Stimulated activated CD4-positive, alpha-beta T cell treated with anti-CD3 and anti-CD28 coated beads, Interleukin-12 subunit alpha, Interleukin-12 subunit beta, amount 100 ng/mL, for 48 hours (primary cell): ENCODE measurements at places on chromosomes 6 and 20.

- peak; percentile 6 for DNase-seq
Measured at GRCh38 chr6:131949909-131950766, 1.0 kb downstream of the CCN2 start.

DNA sequence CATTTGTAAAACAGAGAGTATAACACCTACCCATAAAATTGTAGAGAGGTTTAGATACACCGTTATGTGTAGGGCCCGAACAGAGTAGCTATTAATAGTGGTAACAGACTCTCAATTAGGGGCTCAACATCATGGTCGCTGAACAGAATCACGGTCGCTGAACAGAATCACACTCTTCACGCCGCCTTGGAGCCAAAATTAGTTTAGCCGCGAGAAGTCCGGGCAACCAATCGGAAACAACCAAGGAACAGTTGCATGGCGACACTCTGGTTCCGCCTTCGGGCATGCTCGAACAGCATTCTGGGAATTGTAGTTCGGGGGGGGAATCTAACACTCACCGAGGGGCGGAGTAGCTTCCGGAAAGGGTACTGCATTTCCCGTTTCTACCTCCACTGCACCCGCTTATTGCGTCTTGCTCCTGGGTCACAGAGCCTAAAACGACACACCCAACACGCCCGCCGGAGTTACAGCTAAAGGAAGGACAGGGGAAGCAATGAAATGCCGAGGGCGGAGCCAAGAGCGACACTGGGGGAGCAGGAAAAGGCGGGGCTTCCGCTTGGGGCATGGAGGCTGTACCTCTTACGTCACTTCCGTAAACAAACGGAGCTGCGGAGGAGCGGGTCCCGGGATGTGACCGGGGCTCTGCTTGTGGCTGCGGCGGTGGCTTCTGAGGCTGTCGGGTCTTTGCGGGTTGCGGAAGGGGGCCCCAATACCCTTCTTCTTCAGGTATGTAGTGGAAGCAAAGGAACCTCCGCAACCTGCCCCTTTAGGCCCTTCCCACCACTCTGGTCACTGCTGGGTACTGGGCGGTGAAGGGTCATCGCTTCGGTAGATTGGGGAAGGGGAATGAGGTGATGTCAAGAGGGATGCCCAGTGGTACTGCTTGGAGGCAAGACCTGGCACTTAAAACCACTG, at the start of gene CCDC28A:
Gene CCDC28A (plus strand): TSS at position 593 of the 915 bp plus-strand sequence. CDS start 2,352 bp downstream, outside the sequence.
- DNase-seq = peak; percentile 87

DNA sequence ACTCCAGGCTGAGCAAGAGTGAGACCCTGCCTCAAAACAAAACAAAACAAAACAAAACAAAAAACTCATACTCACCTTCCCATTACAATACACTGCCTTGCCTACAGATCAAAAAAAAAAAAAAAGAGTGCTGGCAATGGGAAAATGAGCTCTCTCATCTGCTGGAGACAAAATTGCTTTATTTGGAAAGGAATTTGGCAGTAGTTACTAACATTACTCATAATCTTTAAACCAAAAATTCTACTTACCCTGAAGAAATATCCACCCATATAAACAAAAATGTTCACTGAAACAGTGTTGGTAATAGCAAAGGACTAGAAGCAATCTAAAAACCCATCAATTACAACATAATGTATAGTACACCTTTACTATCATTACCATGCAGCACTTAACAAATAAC, 120.4 kb downstream of the RNGTT start:
- DNase-seq = no peak

DNA sequence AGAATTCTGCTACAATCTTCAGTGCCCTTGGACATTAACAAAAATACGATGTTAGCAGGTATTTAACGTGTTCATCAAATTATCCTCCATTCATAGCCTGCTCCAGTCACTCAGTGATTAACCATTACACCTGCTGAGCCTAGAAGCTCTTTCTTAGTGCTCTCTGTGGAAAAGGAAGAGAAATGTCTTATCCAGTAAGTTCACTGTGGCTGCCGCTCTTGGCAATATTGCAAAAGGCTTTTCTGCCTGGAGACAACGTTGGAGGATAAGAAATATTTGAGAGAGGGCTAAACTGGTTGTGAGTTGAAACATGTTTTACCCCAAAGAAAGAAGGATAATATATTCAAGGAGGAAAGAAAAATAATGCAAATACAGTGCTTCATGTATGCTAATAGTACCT, 217.4 kb upstream of the HSF2 start:
- no peak for DNase-seq

DNA sequence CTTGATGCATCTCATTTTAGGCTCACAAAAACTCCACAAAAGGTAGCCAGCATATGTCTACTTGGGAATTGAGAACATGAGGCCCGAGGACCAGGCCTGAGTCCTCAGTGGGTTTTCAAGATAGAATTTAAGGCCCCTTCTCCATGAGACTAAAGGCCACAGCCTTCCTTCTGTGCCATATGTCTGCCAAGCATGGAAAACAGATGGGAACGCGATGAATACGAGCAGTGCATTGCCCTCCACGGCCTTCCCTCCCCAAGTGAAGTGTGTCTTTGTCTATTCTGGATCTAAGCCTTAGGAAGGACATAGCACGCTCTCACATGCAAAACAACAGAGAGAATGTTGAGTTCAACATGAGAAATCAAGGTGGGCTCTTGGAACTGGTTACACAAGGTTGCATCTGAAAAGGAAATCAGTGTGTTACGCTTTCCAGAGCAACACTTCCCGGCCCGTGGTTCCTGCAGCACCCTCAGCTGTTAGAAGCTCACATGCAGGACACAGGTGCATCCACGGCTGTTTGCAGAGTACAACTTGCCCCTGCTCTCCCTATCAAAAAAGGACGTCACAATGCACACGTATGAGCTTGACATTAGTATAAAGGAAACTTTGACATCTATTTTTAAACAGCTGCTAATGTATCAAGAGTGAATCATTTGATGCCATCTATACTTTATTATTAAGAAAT, 229.9 kb downstream of the NRN1 start:
- no peak for DNase-seq

DNA sequence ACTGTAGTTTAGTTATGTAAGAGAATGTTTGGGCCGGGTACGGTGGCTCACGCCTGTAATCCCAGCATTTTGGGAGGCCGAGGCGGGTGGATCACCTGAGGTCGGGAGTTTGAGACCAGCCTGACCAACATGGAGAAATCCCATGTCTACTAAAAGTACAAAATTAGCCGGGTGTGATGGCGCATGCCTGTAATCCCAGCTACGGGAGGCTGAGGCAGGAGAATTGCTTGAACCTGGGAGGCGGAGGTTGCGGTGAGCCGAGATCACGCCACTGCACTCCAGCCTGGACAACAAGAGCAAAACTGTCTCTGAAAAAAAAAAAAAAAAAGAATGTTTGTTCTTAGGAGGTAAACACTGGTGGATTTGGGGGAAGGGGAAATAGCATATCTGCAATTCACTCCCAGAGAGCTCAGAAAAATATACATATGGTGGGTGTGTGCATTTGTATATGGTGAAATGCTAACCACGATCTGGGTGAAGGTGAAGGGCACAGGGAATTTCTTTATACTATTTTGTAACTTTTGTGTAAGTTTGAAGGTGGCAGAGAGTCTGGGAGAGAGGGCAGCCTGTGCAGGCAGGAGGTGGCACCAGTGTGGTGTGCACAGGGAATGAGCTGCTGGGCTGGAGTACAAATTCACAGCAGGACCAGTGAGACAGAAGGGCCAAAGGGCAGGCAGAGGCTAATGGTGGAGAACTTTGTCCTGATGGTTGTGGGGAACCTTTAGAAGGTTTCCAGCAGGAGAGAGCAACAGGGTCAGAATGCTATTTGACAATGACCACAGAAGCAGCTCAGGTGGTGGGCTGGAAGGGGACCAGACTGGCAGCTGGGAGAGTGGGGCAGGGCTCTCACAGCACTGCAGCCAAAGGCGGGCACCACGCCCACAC, 42.4 kb downstream of the SSR1 start:
- DNase-seq = no peak

DNA sequence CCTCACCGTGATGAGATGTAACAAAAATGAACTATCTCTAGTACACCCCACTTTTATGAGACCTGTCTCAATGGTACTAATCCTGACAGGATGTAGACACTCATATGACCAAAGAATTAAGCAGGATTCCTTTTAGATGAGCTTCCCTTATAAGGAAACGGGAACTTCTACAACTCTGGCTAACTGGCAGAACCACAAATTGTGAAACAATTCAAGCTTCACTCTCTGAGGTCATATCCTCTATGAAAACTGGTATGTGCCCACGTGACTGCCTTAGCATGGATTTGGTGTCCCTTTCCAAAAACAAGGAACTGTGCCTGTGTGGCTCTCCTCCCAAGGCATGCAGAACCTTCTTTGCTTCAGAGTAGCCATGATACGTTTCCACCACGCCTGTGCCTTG, 14.1 kb upstream of the CPNE5 start:
- DNase-seq = no peak

GRCh38 chr6:108737594-108738546, 110.4 kb upstream of the ARMC2 start:
- DNase-seq = peak; percentile 26

GRCh38 chr20:44629017-44629385, 22.5 kb downstream of the ADA start:
- no peak for DNase-seq
